Endodermal cell (in vitro differentiated cells): ENCODE measurements at places on chromosomes 2 and 18. TPM values are rescaled to one million over a fixed set of nuclear protein-coding genes. Genes with fewer than 3 reads are reported as not detected.

GRCh38 chr2:20141806-20142205, 83.1 kb downstream of the SDC1 start:
- no peak overlapping the region for H3K4me3 ChIP-seq
- no peaks in the 10 kb centered on the region for H3K27me3 ChIP-seq
- H3K4me1 ChIP-seq, result no peaks in the 10 kb centered on the region
- H3K36me3 ChIP-seq, result no peaks in the 10 kb centered on the region
- H3K27ac ChIP-seq, result no peak overlapping the region
- DNase-seq, result no peak

DNA sequence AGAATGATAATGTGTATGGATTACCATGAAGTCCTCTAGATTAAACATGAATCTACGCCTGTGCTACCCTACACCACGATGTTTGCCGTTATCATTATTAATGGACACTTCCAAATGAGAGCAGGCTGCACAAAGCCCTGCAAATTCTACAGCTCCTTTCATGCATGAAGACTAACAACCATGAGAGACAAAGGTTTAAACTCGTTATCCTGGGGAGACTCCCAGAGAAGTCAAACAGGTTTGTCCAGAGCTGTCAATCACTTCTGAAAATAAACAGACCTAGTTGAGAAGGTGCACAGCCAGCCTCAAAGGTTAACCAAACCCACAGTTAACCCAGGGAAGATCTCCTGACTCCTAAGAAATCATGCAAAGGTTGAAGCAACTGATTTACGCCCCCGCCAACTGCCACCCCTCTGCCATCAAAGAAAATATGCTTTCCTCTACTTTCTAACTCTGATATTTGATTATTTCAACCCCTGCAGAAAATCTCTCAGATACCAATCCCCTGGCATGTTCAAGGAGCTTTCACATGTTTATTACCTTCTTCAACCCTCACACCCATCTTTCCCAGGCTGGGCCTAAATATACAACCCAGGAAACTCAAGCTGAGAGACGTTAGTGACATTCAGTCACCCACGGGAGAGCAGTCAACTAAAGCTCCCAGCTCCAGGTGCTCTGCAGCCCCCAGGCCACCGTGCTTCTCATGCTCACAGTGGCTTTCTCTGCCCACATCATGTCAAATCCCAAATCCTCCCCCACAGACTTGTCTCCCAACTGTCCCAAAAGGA, 35.9 kb downstream of the MYO5B start:
- H3K27me3 ChIP-seq, result no peaks in the 10 kb centered on the region
- H3K4me3 ChIP-seq, result no peak overlapping the region
- no peak overlapping the region for H3K27ac ChIP-seq
- no peaks in the 10 kb centered on the region for H3K4me1 ChIP-seq
- no peak for DNase-seq

DNA sequence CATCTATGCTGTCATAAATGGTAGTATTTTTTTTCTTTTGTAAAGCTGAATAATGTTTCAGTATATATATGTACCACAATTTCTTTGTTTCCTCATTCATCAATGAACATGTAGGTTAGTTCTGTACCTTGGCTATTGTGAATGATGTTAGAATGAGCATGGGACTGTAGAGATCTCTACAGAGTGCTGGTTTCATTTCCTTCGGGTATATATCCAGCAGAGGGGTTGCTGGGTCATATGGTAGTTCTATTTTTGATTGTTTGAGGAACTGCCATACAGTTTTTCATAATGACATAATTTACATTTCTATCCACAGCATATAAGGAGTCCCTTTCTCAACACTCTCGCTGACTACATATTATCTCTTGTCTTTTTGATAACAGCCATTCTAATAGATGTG, 243.5 kb downstream of the CDH7 start:
- DNase-seq, result no peak
- no peak overlapping the region for H3K27ac ChIP-seq
- no peaks in the 10 kb centered on the region for H3K36me3 ChIP-seq
- H3K4me1 ChIP-seq, result no peaks in the 10 kb centered on the region
- H3K27me3 ChIP-seq, result no peaks in the 10 kb centered on the region
- H3K4me3 ChIP-seq, result no peak overlapping the region

GRCh38 chr2:179247318-179248023, 17.2 kb downstream of the SESTD1 start:
- no peak overlapping the region for H3K27ac ChIP-seq
- no peaks in the 10 kb centered on the region for H3K36me3 ChIP-seq
- peaks cover 2% of the 10 kb centered on the region for H3K4me1 ChIP-seq
- DNase-seq, result peak; percentile 55

DNA sequence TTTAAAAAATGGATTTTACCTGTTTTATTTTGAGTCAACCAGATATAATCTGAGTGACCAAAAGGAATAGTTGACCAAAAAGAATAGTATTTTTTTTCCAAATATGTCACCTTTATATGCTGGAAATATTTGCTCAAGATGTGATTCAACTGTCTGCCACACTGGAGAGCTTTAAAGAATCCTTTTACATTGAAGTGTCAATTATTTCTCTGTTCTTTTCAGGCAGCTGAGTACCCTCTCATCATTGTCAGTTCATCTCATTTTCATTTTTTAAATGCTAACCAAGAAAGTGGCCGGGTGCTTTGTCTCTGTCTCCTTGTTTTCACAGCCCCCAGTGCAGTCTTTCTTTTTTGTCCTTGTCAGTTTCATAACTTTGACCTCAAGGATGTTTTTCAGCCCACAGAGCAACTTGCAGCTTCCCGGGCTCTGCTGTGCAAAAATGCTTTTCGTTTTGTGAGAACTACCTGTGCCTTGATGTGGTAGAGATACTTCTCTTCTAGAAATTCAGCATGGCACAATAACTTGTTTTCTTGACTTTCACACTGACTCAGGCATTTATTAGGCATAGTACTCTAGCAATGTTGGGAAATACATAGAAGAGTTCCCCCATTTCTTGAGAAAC, 23.4 kb upstream of the CERS6 start:
- H3K4me3 ChIP-seq, result no peak overlapping the region
- DNase-seq, result no peak
- H3K27me3 ChIP-seq, result no peaks in the 10 kb centered on the region

DNA sequence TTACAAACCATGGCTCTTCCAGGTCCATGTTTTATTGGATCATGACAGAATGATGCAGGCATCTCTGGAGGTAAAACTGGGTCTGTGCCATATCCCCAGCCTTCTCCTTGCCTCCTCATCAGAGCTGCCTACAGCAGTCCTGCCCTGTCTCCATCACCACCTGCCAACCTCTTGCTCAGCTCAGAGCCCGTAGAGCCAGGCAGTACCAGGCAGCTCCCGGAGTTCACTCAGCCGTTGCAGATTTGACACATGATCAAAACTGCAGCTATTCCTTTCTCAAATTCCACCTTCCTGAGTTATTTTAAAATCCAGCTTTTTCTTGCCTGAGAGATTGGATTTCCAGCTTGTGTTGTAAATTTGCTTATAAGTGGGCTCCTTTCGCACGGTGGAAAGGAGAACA, 218.2 kb upstream of the CELF4 start:
- no peak overlapping the region for H3K4me3 ChIP-seq
- H3K4me1 ChIP-seq, result peaks cover 4% of the 10 kb centered on the region
- DNase-seq, result no peak
- no peaks in the 10 kb centered on the region for H3K36me3 ChIP-seq
- H3K27me3 ChIP-seq, result no peaks in the 10 kb centered on the region

CCNYL1 gene
- total RNA-seq, result 19.8 and 21.8 TPM in 2 replicates

GAL3ST2 gene
- 0.55 to 0.91 TPM (median 0.77 TPM) in 3 replicates for total RNA-seq

HK2 gene
- 31.4 and 31.5 TPM in 2 replicates for total RNA-seq
